Karpas-422 (cell line): ENCODE measurements at places on chromosomes 1 and 21. TPM values are rescaled to one million over a fixed set of nuclear protein-coding genes. Genes with fewer than 3 reads are reported as not detected.

- no peaks in the 10 kb centered on the region for H3K27me3 ChIP-seq
- H3K27ac ChIP-seq = no peak overlapping the region
- no peaks in the 10 kb centered on the region for H3K4me1 ChIP-seq
- no peaks in the 10 kb centered on the region for H3K36me3 ChIP-seq
Observed at GRCh38 chr1:205495237-205495823, 9.1 kb upstream of the CDK18 start.

- H3K27me3 ChIP-seq = no peaks in the 10 kb centered on the region
- no peak overlapping the region for H3K27ac ChIP-seq
- DNase-seq = no peak
- H3K4me3 ChIP-seq = no peak overlapping the region
Observed at GRCh38 chr1:29829448-29830344, 593.4 kb downstream of the PTPRU start.

GRCh38 chr1:25620211-25620610 is 3.6 kb downstream of the MAN1C1 start:
- H3K4me1 ChIP-seq = peaks cover 15% of the 10 kb centered on the region
- no peak overlapping the region for H3K4me3 ChIP-seq
- no peak overlapping the region for H3K27ac ChIP-seq

TEX38 gene
- 0.37 TPM in 1 of 2 replicates, not detected in the other for total RNA-seq

ZNF648 gene
- not detected in 2 replicates for total RNA-seq

USP21 gene
- total RNA-seq = 21.9 and 43.9 TPM in 2 replicates
